ENCODE measurements at places on chromosomes 7 and 10.

GRCh38 chr10:95451150-95451549, 110.0 kb downstream of the SORBS1 start:
- DNase-seq = peak; percentile 47

DNA sequence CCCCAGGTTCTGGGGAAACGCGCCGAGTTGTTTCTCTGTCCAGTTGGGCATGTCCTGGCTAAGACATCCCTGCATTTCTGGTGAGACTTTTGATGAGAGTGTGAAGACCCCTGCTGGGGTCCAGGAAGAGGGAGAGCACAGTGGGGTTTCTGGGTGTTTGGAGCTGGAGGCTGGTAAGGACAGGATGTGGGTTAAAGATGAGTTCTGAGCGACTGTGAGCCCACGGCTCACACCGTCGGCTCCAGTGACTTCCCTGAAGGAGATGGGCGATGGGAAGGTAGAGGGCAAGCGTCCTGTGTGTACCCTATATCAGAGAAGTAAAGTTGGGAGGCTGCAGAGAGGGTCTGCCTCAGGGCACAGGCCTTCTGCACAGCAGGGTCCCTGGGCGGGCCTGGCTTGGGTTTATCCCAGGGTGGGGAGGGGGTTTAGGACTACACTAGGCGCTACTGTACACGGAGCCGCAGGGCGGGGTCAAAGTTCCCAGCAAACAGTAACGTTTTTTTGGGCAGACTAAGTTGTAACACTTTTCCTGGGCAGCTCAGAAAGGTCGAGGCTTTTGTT, 3.6 kb downstream of the EMX2 start:
- no peak for DNase-seq

DNA sequence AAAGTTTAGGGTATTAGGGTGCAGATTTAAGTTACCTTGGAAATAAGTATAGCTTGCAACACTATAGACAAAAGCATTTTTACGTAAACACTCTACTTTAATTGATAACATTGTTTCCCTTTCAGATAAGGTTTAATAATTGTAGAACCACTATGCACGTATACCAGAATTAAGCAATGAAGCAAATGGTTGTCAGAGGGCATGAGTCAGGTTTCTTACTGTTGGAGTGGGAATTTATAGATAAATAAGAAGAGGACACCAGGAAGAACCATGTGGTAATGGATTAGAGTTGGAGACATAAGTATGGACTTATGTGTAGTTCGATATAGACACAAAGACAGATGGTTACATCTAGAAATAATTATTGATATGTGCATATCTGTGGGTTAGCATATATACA, 355.6 kb downstream of the ETV1 start:
- DNase-seq = no peak

DNA sequence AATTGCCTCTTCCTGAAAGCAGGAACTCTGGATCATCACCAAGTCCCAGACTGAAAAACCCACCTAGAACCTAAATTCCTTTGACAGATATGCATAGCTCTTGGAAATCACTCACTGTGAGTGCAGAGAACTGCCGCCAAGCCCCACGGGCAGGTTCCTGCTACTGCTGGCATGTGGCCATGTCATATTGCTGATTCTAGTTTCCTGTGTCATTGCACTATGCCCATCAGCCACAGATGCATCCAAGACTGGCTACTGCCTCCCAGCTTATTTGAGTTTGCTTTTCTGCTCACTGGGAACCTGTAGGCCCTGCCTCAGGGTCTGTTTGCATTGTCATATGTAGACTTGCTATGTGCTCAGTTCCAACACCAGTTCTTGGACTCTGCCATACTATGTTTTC, 786.0 kb downstream of the GRID1 start:
- no peak for DNase-seq

GRCh38 chr7:148095066-148095465, 495.5 kb upstream of the C7orf33 start:
- DNase-seq = no peak

DNA sequence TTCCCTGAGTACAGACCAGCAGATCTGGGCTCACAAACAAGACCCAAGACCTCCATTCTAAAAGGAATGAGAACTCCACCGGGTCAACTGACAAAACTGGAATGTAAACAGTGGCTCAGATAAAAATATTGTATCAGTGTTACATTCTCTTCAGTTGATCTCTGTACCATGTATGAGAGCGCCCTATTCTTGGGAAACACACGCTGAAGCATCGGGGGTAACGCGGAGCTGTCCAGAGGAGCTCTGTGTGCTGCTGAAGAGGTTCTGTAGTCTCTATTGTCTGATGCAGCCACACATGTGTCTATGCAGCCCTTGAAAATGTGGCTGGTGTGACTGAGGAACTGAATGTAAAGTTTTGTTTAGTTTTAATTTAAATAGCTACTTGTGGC, 39.7 kb downstream of the HIPK2 start:
- DNase-seq = no peak

GRCh38 chr10:97013568-97013967, 172.2 kb downstream of the SLIT1 start:
- no peak for DNase-seq

GRCh38 chr10:86914734-86915133, 42.7 kb downstream of the MMRN2 start:
- DNase-seq = no peak

DNA sequence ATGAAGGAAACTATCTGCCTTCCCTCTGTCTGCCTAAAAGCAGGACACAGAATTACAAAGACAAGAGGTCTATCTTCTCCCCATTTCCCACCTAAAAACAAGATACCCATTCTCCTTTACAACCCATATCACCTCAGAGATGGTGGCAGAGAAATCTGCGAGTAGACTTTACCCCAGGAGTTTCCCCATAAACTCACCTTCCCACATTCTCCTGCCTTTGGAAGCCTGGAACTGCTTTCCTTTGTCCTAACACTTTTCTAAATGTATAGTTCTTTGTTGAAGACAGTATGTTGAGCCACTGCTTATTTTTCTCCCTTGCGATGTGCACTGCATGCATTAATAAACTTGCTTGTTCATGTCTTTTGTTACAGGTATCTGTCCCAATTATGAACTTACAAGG, 8.0 kb downstream of the SHTN1 start:
- DNase-seq = no peak

Data from fibroblast of lung (primary cell).